Suppressor macrophage (primary cell): ENCODE measurements at places on chromosomes 7 and 10.

DNA sequence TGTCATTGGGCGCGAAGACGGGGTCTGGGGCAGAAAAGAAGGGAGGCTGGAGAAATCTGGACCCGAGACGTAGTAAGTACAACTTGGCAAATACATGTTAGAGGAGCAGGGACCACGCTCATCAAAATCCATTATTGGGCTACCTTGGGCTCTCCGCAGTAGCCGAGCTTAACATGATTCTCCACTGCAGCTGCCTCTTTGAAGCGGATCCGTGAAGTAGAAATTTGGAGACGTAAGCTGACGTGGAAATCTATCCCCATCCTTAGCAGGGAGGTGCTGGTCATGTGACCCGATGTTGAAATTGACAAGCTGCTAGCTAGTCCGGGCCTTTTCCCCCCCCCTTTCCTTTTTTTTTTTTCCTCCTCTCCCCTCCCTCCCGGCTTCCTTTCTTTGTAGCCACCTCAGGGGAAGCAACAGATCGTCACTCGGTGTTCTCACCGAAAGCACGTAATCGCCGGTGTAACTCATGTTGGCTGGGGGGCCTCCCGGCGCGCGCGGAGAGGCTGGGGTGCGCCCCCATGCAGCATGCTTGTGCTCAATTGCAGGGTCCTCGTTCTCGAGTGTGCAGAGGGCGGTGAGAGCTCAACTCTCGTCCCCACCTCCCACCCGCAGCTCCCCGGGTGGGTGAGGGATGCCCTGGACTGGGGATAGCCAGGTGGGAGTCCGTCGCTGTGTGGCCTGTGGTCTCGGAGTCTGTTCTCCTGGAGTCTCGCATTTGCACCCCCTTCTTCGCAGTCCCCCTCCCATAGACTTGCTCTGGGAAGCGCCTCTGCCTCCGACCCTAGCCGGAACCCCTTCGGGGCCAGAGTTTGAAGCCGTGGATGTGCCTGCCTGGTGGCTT, at the start of gene HOXA11:
Gene HOXA11, minus strand, starts transcription at position 220 of the 841 bp plus-strand sequence. Its CDS starts 88 bp downstream, at position 132.
- no peak for DNase-seq

- DNase-seq = no peak
These were observed 144.2 kb upstream of the RNF32 start for GRCh38 chr7:156496363-156496769.

DNA sequence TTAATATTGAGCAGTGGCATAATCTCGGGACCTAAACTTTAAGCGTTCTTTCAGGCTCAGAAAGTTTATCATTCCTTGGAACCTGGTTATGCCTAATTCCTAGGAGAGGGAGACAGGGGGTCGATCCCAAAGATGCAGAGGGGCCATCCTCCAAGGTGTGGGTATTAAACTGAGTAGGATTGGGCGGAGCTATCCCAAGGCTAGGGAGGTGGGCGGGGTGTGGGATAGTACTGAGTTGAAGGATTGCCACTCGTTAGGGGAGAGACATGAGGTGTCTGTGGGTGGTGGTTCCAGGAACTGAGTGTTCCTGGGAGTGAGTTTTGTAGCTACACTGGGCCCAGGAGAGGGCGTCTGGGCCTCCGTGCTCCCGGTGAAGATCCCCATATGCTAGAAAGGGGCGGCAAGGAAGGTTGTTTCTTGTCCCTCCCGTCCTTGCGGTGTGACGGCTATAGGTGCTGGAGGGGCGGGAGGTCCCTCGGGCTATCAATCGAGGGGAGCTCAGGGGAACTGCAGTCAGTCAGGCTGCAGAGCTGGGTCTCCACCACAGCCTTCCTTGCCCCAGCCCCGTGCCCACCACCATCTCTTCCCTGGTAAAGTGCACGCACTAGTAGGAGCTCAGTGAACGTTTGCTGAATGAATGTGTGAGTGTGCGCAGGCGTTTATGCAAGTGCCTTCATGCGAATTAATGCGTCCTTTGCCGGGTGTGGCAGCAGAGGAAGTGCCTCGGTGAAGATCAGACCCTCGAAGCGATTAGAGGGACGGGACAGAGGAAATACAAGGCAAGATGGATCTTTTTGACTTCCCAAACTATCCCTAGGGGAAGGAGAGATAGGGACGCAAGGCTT, 3.0 kb upstream of the HMX2 start:
- no peak for DNase-seq

DNA sequence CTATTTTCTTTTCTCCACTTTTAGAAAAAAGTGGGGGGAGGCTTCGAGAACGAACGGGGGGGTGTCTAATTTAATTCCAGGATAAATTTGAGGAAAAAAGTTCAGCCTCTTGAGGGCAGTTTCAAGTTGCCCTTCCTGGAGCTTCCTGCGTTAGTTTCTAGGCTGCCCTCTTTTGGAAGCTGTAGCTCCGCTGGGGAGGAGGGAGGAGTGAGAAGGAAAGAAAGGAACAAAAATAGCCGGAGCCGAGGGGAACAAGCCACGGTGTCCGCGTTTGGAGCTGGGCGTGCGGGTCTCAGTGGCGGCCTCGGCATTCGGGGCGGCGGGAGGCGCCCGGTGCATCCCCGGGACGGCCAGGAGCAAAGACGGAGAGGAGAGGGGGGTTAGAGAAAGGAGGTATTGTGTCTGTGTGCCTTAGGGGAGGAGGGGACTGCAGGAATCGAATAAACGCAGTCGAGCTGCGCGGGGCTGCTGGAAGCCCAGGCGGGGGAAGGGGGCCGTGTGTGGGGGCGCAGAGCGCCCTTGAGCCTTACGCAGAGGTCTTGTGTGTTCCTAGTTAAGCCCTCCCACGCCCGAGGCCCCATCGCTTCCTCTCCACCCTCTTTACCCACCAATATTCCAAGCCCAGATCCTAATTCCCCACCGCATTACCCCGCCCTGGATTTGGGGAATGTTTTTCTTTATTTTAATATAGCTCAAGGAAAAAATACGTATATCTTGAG, 2.0 kb upstream of the TNRC18 start:
- DNase-seq = peak; percentile 96

GRCh38 chr10:1754506-1755153, 17.3 kb upstream of the ADARB2 start:
- no peak for DNase-seq

- no peak for DNase-seq
These were observed 58.3 kb downstream of the CDHR3 start for GRCh38 chr7:106021151-106022067.
